Stimulated activated CD8-positive, alpha-beta memory T cell treated with anti-CD3 and anti-CD28 coated beads, Interleukin-7, amount 100 ng/mL, for 1 hour (primary cell): ENCODE measurements at places on chromosomes 12 and 14.

DNA sequence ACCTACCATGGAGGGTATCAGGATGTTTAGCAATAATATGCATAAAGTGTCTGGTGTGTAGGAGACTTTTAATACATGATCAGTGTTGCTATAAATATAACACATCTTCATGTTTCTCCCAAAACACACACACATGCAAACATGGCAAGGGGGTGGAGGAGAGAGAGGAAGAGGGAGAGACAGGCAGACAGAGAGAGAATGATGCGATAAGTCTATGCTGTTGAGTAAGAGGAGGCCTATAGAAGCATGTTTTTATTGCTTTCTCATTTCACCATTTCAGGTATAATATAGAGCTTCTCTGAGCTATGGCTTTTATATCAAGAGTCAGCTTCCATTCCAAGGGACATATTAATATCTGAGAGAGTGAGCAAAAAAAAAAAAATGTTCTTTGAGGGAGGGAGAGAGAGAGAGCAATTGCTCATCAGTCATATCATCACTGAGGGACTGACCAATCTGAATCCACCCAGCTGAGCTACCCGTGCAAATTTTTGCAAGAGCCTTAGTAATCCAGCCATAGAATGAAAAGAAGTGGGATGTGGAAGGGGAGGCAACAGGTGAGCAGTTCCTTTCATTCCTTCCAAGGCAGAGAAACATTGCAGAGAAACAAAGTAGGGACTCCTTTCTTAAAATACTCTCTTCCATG, 54.8 kb upstream of the RASSF8 start:
- no peak for DNase-seq

DNA sequence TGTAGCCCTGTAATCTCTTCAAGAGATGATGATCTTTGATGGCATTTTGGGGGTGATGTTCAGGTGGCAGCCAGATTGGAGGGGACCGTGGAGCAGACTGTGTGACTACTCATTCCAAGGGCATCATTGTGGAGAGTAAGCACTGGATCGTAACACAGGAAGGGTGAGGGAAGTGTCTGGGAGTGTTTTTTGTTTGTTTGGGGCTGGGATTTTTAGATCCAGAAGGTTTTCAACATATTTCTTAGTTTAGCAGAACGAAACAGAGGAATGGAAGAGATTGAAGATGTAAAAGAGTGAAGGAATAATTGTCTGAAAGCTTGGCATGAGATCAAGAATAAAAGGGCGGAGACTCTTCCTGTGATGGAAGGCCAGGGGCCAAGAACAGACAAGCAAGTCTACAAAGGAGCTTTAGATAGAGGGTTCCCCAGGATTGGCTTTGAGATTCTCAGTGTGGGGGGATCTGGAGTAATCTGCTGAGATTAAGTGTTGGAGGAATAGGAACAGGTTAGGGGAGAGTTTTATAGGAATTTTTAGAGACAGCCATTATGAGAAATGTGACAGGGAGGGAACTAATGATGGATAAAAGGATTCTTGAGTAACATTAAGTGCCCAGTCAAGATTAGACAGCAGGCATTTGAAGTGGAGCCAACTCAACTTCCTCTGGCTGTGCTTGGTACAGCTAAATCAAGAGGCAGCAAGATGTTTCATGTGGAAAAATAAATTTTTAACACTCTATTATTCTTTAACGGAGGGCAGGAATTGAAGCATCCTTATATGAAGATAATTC, 79.7 kb upstream of the REP15 start:
- no peak for DNase-seq

GRCh38 chr14:78978896-78979295, 808.7 kb downstream of the NRXN3 start:
- no peak for DNase-seq

DNA sequence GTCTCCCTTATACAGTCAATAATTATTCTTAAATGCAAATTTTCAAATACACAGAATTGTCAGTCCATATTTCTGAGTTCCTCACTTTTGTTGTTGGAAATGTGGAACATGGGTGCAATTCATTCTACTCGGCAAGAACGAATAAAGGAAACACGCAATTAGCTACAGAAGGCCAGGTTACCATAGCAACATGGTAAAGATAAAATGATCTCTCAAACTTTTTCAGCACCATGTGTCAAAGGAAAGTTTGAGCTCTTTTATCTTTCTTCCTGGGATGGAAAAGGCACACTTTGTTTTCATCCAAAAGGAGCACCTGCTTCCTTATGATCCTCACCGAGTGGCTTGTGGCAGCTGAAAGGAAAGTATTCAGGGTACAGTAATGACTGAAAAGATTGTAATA, 595.0 kb downstream of the RPS29 start:
- no peak for DNase-seq

DNA sequence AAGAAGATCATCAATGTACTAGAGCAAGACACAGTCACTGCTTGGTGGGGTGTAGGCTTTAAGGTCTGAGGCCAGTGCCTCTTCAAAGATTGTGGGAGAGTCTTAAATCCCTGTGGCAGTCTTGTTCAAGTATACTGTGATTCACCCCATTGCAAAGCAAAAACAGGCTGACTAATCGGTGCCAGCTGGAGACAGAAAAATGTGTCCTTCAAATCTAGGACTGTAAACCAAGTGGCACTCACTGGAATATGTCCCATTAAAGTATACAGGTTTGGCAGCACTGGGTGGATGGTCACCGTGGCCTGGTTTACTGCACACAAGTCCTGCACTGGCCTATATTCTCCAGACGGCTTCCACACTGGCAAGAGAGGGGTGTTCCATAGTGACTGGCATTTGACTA, 1315.3 kb downstream of the TMEM121 start:
- no peak for DNase-seq

DNA sequence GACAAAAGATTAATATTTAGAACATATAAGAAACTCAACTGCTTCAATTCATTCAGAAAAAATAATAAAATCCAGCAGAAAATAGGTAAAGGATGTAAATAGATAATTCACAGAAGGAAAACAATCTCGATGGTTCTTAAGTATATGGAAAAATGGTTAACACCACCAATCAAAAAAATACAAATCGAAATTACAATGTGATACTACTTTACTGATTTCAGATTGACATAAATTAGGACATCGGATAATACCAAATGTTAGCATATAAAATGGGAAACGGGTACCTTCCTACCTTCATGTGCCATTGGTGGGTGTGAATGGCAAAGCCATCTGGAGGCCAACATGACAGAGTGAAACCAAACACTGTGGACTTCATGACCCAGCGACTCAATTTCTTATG, 1.6 kb upstream of the PPP4R4 start:
- no peak for DNase-seq

- no peak for DNase-seq
These were observed 51.4 kb upstream of the GPR132 start for GRCh38 chr14:105116451-105117256.

GRCh38 chr14:58671436-58671835, 33.7 kb downstream of the DACT1 start:
- no peak for DNase-seq

DNA sequence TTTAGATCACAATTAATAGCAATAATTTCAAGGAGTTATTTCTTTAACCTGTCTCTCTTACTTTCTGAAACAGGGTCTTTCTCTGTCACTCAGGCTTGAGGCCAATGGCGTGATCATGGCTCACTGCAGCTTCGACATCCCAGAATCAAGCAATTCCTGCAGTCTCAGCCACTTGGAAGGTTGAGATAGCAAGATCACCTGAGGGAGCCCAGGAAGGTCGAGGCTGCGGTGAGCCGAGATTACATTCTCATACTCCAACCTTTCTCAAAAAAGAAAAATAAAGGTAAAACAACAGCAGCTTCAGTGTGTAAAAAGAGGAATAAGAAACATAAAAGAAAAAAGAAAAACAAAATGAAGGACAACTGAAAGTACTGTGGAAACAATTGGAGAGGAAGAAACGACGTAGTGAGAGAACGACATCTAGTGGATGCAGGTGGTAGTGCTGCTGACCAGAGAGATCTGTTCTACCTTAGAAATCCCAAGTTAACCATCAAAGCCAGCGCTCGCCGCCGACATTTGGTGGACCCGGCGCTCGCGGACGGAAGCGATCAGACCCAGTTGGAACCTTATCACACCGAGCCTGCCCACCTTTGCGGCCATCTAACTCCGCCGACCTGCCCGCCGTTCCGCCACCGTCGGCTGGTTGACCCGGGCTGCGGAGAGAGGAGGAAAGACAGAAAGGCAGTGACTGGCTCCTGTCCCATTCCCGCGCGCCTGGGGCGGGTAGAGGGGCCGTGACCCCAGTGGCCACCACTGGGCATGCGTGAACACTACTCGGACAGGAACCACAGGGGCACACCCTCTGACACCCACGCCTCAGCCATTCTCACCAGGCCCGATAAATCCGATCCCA, 196.1 kb downstream of the ALG10 start:
- peak; percentile 41 for DNase-seq

GRCh38 chr14:89397569-89398230, 19.3 kb downstream of the FOXN3 start:
- DNase-seq, result no peak

DNA sequence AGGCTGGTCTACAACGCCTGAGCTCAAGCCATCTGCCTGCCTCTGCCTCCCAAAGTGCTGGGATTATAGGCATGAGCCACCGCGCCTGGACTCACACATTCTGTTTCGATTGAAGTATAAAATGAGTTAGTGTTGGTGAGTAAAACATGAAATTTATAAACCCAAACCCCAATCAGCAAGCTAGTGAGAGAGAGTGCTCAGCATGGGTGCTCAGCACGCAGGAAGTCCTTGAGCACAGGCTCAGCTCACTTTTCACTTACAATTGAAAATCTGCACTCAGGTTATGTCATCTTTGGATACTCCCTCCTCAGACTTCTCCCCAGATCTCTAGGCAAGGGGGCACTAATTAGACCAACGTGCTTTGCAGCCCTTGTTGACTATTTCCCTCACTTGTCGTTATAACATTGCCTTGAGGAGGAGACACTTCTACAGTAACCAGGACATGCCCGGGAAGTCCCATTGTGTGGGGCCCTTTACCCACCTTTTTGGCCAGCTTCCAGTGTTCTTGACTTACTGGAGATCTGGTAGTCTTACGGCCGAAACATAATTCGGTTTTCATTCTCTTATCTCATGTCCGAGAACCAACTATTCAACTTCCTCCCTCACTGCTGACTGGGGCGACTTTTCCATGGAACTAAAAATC, 68.5 kb upstream of the AMN1 start:
- no peak for DNase-seq

- DNase-seq, result no peak
These were observed 27.6 kb downstream of the ETFBKMT start for GRCh38 chr12:31687101-31687527.

- no peak for DNase-seq
These were observed 2.6 kb upstream of the HAL start for GRCh38 chr12:95998611-95999286.

- no peak for DNase-seq
These were observed 57.4 kb downstream of the BAZ1A start for GRCh38 chr14:34817768-34818167.

DNA sequence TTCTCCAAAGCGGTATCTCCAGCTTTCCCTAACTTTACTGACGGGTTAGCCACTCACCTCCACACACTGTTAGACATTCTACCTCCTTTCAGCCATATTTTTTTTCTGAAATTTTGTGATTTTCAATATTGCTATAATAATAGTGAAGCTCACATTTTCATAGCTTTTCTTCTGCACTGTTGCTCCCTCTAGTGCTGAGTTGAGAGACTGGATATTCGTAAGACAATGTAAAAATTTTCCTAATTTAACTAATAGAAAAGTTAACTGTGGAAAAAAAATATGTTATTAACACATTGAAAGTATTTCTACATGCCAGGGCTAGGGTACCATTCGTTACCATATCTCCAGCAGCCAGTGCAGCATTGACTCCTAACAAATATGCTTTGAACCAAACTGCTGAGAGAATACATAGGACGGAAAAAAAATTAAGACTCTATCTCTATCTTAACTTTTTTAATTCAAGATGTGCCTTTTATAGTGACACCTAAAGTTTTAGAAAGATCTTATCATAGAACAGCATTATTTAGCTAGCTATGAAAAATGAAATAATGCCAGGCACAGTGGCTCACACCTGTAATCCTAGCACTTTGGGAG, 48.7 kb upstream of the ABCC9 start:
- no peak for DNase-seq

- DNase-seq, result no peak
These were observed 47.9 kb downstream of the RPH3A start for GRCh38 chr12:112839386-112839972.

DNA sequence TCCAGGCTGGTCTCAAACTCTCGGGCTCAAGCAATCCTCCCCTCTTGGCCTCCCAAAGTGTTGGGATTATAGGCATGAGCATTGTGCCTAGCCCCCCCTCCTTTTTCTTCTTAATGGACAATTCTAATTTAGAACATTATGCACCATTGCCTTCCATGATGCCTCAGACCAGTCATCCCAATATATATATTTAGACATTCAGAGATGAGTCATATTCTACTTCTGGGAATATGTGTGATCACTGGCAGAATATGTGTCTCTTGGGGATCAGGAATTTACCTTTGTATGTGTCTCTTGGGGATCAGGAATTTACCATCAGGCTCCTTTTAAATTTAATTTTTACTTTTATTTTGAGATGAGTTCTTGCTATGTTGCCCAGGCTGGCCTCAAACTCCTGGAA, 7.5 kb upstream of the CCDC177 start:
- DNase-seq, result no peak

- no peak for DNase-seq
These were observed 438 bp upstream of the EGLN3 start for GRCh38 chr14:33951183-33951840.

DNA sequence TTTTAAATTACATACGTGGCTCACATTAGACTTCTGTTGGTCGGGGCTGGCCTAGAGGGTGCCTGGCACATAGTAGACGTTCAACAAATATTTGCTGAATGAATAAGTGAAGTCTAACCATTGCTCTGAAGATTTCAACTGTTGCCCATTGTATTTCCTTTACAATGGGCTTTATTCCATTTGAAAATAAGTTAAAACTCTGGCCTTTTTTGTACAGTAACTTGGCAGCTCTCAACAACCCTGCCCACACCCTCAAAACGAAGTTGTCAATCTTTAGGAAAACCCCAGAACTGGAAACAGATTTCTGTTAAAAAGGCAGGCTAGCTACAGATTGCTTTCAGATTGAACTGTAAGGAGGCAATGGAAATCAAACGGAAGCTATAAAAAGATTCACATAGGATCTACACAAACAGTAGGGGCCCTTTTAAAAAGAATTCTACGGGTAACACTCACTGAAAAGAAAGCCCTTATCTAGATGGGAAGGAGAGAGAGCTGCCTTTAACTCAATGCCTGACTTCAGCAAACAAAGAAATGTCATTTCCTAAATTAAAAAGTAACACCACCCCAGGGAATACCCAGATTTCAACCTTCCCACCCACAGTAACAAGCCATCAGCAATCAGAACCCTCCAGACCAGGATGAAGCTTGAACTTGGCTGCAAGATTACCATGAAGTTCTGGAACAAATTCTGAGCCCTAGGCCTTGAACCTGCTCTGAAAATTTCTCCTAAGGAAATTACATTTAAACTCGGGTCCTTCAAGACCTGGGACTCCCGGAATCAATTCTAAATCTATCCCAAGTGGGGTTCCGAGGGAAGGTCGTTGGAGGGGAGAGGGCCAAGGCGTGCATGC, 1.4 kb downstream of the WSB2 start:
- DNase-seq, result no peak

DNA sequence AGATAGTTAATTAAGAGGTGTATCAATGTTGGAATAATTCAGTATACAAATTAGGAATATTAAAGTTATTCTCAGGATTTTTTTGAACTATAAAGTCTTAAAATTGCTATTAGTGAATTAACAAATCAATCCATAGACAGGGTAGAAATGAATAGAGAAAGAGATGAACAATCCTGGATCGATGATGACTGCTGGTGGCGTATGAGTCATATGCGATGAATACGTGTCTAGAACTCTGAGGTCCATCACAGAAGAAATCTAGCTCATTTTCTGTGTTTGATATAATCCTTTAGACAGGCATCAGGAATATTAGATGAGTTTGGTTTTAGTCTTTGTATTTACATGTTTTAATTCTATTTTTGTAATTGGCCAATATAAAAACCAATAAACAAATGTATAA, 85.4 kb upstream of the RTL1 start:
- no peak for DNase-seq
